Activated CD4-positive, alpha-beta memory T cell treated with anti-CD3 and anti-CD28 coated beads for 36 hours (primary cell): ENCODE measurements at places on chromosomes 16 and 17. TPM values are rescaled to one million over a fixed set of nuclear protein-coding genes. Genes with fewer than 3 reads are reported as not detected.

GRCh38 chr17:78264590-78264989 is 33.2 kb downstream of the TMEM235 start:
- peak overlapping the region; percentile 83 for H3K27ac ChIP-seq
- no peaks in the 10 kb centered on the region for H3K36me3 ChIP-seq
- DNase-seq: no peak
- H3K4me1 ChIP-seq: peaks cover 32% of the 10 kb centered on the region
- H3K27me3 ChIP-seq: no peaks in the 10 kb centered on the region

GRCh38 chr16:67674851-67675578 is 8.4 kb downstream of the C16orf86 start:
- no peak overlapping the region for H3K27ac ChIP-seq
- no peaks in the 10 kb centered on the region for H3K27me3 ChIP-seq
- no peak overlapping the region for H3K4me3 ChIP-seq
- DNase-seq: no peak
- H3K4me1 ChIP-seq: no peaks in the 10 kb centered on the region
- H3K36me3 ChIP-seq: no peaks in the 10 kb centered on the region

- H3K4me1 ChIP-seq: no peaks in the 10 kb centered on the region
- no peak within 1 kb of the TSS for H3K4me3 ChIP-seq
- no peak for DNase-seq
- H3K27ac ChIP-seq: no peak within 1 kb of the TSS
- no peaks in the 10 kb centered on the region for H3K27me3 ChIP-seq
Measured at GRCh38 chr16:31135535-31136286, at the start of gene PRSS8. PRSS8 (minus strand) TSS chr16:31135727; CDS start chr16:31135498, 229 bp downstream.

DNA sequence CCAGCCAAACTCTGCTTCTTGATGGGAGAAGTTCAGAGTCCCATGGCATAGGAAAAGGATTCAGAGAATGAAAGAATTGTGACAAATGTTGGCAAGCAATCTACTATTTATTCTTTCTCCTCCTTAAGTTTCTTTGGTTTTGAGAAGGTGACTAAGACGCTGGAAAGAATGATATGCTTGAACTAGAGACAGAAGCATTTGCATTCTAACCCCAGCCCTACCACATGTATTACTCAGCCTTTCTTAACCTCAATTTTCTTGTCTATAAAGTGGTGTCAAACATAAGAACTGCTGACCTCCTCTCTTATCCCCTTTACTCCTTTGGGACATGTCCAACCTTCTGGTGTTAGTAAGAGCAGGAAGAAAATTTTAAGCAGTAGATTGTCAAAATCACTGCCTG is 124.7 kb downstream of the HS3ST2 start:
- no peak for DNase-seq
- peaks cover 11% of the 10 kb centered on the region for H3K27me3 ChIP-seq
- H3K4me3 ChIP-seq: no peak overlapping the region
- no peak overlapping the region for H3K27ac ChIP-seq
- no peaks in the 10 kb centered on the region for H3K4me1 ChIP-seq
- H3K36me3 ChIP-seq: no peaks in the 10 kb centered on the region

Gene PIK3R6
- total RNA-seq: 0.63 TPM

Gene PRSS33
- total RNA-seq: not detected

Gene MT1A
- total RNA-seq: 0.94 TPM

DNA sequence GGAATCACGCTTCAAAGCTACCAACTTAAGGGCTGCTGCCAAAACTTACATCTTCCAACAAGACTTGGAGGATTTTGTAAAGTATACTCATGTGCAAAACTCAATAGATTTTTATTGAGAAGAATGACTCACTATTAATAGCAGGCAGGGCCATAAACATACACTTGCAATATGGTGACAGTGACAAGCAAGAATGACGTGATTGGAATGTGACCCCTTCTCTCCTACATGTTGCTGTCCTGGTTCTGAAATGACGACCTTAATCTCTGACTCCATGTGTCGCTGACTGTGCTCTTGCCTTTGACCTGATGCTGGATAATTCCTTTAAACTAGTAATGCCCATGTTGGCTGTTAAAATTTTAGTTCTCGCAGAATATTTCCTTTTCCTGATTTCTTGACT is 174.5 kb downstream of the PARN start:
- no peak for DNase-seq
- no peak overlapping the region for H3K4me3 ChIP-seq
- H3K36me3 ChIP-seq: peaks cover 3% of the 10 kb centered on the region
- no peak overlapping the region for H3K27ac ChIP-seq
- no peaks in the 10 kb centered on the region for H3K27me3 ChIP-seq

GRCh38 chr17:67021743-67022450 is 22.5 kb upstream of the CACNG1 start:
- DNase-seq: no peak
- H3K27ac ChIP-seq: no peak overlapping the region
- peaks cover 3% of the 10 kb centered on the region for H3K27me3 ChIP-seq
- H3K36me3 ChIP-seq: no peaks in the 10 kb centered on the region
- no peak overlapping the region for H3K4me3 ChIP-seq

- H3K4me1 ChIP-seq: peaks cover 5% of the 10 kb centered on the region
- no peak overlapping the region for H3K27ac ChIP-seq
- no peak for DNase-seq
- H3K27me3 ChIP-seq: no peaks in the 10 kb centered on the region
Measured at GRCh38 chr17:68391561-68392268, 65.6 kb downstream of the WIPI1 start.

GRCh38 chr16:3142327-3142726 is 7.5 kb downstream of the ZNF213 start:
- no peak for DNase-seq
- no peak overlapping the region for H3K4me3 ChIP-seq
- H3K36me3 ChIP-seq: peaks cover 17% of the 10 kb centered on the region

Gene XPO6
- total RNA-seq: 214 TPM

DNA sequence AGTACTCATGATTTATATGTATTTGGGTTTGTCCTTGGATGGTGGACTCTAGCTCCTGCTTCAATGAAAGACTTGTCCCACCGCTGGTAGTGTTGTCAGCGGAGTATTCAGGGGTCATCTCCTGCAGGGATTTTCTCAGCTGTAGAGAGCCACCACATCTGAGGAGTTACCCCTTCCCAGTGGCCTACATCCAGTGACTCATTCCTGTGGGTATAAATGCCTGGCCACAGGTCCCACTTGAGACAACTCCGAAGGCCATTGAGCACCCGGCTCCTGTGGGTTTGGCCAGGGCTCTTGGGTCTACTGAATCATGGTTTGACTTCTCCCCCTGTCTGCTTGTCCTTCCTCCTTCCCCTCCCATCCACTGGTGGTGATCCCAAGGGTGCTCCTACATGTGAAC is 34.6 kb upstream of the WSB1 start:
- no peak for DNase-seq
- H3K4me3 ChIP-seq: no peak overlapping the region
- H3K36me3 ChIP-seq: no peaks in the 10 kb centered on the region
- no peak overlapping the region for H3K27ac ChIP-seq
- H3K4me1 ChIP-seq: no peaks in the 10 kb centered on the region
- H3K27me3 ChIP-seq: no peaks in the 10 kb centered on the region

DNA sequence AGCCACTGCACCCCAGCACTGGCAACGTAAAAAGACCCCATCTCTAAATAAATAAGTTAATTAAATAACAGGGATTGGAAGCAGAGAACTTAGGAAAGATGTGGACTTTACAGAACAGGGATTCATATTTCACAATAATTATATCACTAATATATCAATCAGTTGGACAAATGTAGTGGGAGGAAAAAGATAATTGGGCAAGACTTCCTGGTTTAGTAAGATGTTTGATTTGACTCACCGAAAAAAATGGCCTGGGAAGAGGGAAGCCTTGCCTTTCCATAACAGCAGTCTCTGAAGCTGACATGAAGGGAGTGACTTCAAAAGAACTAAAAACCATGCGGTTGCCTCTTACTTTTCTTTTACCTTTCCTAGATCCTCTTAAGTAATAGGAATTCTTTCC is 15.2 kb upstream of the C17orf78 start:
- H3K27ac ChIP-seq: no peak overlapping the region
- DNase-seq: no peak
- H3K4me3 ChIP-seq: no peak overlapping the region
- peaks cover 23% of the 10 kb centered on the region for H3K4me1 ChIP-seq
- no peaks in the 10 kb centered on the region for H3K27me3 ChIP-seq

Gene CCL2
- not detected for total RNA-seq

GRCh38 chr17:50194934-50195865 is 6.2 kb downstream of the COL1A1 start:
- H3K36me3 ChIP-seq: no peaks in the 10 kb centered on the region
- H3K4me1 ChIP-seq: peaks cover 11% of the 10 kb centered on the region
- H3K27me3 ChIP-seq: peaks cover 10% of the 10 kb centered on the region
- DNase-seq: no peak

DNA sequence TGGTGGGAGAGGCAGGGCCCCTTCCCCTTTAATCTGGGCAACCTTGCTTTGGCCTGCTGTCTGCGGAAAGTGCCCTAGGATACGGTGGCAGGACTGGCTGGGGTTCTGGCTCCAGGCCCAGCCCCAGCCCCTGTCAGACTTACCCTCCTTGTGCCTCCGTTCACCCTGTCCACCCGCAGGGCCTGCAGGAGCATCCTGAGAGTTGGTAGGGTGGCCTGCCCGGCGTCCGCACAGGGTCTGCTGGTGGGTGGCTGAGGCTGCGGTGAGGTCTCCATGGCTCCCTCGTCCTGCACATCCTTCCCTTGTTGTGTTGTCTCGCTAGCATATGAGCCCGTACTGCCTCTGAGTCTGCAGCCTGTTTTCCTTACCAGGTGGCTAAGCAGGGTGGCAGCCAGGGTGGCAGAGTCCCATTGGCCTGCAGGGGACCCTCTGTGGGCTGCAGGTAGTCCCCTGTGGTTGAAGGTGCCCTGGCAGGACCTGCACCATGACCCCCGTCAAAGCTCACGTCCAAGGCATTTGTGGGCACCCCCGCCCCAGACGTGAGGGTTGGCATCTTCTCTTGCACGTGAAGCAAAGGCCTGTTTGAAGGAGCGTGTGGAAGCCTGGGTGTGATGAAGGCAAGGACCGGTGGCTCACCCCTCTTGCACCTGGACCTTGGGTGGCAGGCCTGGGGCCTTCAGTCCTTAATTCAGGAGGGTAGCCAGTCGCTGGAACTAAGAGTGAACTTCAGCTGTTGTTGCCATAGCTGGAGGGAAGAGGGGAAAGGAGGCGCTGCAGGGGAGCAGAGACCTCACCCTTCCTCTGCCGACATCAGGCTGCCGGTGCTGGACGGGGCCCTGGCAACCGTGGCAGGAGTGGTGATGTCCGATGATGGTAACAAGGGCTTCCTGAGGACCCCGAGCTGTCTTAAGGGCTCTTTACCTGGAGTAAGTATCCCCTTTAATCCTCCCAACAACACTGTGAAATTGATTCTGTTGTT is 293.7 kb downstream of the SEC14L1 start:
- no peaks in the 10 kb centered on the region for H3K36me3 ChIP-seq
- H3K4me3 ChIP-seq: peak overlapping the region; percentile 76
- DNase-seq: no peak
- peaks cover 88% of the 10 kb centered on the region for H3K4me1 ChIP-seq
- no peaks in the 10 kb centered on the region for H3K27me3 ChIP-seq

- H3K4me1 ChIP-seq: no peaks in the 10 kb centered on the region
- H3K27me3 ChIP-seq: peaks cover 20% of the 10 kb centered on the region
- no peak for DNase-seq
Measured at GRCh38 chr17:34899643-34900291, 61.5 kb downstream of the CCT6B start.

DNA sequence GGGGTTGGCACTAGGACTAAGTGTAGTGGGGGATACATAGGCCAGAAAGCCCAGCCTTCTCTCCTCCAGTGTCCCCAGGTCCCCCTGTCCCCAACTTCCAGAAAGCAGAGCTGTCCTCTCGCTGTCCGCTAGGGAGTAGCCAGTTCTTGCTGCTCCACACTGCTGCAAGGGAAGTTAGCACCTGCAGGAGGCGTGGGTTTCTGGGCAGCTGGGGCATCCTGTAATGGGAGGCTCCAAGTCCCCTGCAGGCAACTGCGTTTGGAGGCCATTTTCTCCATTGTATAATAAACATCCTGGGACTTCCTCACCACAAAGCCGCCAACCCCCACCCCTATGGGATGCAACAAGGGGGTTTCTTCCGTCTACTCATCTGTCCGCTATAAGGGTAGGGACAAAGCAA is 1.7 kb downstream of the RPRML start:
- no peak overlapping the region for H3K27ac ChIP-seq
- peaks cover 3% of the 10 kb centered on the region for H3K36me3 ChIP-seq
- no peak overlapping the region for H3K4me3 ChIP-seq
- peak; percentile 15 for DNase-seq
- H3K4me1 ChIP-seq: peaks cover 8% of the 10 kb centered on the region
- peaks cover 36% of the 10 kb centered on the region for H3K27me3 ChIP-seq

Gene KREMEN2
- not detected for total RNA-seq

DNA sequence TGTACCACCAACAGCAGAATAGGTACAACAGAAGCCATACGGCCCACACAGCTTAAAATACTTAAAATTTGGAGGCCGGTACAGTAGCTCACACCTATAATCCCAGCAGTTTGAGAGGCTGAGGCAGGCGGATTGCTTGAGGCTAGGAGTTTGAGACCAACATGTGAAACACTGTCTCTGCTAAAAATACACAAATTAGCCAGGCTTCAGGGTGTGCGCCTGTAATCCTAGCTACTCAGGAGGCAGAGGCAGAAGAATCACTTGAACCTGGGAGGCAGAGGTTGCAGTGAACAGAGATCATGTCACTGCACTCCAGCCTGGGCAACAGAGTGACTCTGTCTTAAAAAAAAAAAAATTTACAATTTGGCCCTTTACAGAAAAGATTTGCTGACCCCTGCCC is 17.0 kb downstream of the GFOD2 start:
- H3K4me3 ChIP-seq: no peak overlapping the region
- H3K4me1 ChIP-seq: peaks cover 23% of the 10 kb centered on the region
- H3K36me3 ChIP-seq: peaks cover 2% of the 10 kb centered on the region
- DNase-seq: no peak

Gene DNAI2
- 1.7 TPM for total RNA-seq

Gene CCL17
- 1.6 TPM for total RNA-seq

Gene MAF
- 345 TPM for total RNA-seq
